SW 1271 (cell line): ENCODE measurements at places on chromosomes 5 and 9.

GRCh38 chr5:80076131-80077050 is 41.2 kb downstream of the THBS4 start:
- DNase-seq = no peak

- DNase-seq = no peak
Measured at GRCh38 chr9:122314165-122314564, 49.5 kb downstream of the MRRF start.

DNA sequence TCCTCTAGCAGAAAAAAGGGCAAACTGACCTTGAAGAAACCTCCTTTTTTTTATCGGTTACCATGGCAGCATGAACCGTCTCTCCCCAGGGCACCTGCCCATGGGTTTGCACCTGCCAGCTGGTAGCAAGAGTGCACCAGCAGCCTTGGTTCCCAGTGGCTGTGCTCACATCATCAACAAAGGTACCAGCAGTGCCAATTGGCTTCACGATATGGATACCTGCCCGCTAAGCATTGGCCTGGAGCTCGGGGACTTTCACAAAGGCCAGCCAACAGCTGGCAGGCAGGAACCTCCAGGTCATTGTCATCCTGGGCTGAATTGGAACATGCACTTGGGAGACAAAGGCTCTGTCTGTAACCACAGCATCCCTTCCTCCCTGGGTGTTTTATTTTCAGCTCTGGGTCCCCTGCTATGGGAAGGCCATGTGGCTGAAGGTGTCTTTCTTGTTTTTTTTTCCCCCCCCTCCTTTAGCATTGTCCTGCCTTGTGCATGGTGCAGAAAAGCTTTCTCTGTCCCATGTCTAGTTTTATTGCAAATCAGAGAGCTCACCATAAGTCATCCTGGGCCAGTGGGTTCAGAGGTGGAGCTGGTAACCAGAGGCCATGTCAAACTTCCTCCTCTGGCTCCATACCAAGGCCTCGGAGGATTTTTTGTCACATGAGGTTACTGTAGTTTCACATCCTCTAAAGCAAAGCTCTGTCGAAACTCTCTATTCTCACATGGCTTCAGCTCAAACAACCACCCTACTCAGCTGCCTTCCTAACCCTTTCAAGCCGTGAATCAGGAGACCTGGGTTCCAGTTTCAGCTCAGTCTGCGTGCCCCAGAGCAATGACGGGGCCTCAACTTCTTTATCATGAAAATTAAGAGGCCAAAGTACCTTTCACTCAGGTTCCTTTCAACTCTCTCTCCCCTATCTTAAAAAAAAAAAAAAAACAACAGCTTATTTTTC is 145.5 kb upstream of the MAP3K1 start:
- DNase-seq = no peak

DNA sequence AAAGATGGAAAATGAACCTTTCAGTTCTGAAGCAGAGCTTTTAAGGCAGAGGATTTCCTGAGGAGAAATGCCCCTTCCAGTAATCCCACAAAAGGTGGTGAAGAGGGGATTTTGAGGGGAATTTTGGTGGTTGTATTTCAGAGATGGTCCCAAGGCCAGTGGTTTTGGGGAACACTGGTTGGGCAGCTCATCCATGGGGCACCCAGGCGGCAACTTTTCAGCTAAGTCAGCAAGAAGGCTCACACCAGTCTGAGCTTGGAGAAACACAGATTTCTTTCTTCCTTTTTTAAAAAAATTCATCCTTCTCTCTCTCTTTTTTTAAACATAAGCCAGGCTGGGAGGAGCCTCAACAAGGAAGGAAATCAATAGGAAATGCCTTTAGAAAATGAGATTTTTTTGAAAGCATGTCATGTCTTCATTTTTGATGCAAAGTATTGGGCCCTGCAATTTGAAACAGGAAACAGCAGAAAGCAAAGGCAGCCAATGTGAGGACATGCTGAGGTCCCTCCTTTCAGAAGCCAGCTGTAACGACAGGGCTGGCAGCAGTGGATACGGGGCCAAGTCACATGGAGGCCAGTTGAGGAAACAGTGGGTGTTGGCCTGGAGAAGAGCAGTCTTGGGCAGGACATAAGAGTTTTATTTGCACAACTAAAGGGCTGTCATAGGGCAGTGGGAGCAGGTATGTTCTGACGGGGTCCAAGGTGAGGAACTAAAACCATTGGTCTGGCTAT is 155.3 kb upstream of the KLF4 start:
- DNase-seq = no peak

- no peak for DNase-seq
Measured at GRCh38 chr5:161314033-161314432, 232.5 kb downstream of the GABRB2 start.

GRCh38 chr9:114503522-114504340 is 1.5 kb downstream of the WHRN start:
- no peak for DNase-seq

DNA sequence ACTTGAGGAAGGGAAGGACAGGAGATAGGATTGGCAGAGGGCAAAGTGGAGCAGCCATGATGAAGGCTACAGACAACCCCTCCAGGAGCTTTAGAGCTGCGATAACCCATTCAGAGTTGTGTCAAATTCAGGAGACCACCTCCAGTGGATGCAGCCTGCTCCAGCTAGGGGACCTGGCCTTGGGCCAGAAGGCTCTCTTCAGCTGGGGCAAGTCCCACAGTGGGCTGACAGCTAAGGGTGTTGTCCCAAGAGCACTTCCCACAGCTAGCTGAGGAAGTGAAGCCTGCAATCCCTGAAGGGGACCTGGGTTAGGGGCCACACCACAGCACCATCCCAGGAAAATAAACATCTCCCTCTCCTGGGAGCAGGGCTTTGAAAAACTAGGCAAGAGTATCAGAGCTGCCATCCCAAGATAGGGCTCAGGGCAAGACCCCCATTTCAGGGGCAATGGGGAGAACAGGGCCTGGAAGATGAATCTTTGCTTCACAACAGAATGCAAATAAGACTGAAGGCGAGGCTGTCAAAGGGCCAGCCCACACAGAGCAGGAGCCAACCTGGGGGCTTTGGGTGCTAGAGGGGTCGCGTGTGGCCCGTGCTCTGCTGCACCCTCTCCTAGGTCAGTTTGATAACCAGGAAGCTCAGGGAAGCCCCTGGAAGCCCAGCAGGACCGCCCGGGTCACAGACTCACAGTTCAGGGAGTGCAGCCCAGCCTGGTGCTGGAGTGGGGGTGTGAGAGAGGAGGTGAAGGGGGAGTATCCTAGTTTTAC is 19.3 kb upstream of the DAPK1 start:
- DNase-seq = no peak

DNA sequence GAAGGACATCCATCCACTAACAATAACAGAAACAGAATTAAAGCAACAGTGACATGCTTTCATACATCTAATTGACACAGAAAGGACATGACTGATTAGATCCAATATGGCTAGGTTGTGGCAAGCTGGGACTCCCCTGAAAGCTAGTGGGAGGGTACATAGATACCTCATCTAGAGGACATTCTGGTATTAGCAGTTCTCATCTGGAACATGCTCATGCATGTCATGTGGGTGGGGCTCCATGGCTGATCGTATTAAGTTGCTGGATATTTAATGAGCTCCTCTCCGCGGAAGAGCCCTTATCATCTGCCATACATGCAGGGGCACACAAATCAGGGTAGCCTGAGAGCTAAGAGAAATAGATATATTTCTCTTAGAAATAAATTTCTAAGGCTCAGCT is 358.9 kb downstream of the ICE1 start:
- DNase-seq = no peak

DNA sequence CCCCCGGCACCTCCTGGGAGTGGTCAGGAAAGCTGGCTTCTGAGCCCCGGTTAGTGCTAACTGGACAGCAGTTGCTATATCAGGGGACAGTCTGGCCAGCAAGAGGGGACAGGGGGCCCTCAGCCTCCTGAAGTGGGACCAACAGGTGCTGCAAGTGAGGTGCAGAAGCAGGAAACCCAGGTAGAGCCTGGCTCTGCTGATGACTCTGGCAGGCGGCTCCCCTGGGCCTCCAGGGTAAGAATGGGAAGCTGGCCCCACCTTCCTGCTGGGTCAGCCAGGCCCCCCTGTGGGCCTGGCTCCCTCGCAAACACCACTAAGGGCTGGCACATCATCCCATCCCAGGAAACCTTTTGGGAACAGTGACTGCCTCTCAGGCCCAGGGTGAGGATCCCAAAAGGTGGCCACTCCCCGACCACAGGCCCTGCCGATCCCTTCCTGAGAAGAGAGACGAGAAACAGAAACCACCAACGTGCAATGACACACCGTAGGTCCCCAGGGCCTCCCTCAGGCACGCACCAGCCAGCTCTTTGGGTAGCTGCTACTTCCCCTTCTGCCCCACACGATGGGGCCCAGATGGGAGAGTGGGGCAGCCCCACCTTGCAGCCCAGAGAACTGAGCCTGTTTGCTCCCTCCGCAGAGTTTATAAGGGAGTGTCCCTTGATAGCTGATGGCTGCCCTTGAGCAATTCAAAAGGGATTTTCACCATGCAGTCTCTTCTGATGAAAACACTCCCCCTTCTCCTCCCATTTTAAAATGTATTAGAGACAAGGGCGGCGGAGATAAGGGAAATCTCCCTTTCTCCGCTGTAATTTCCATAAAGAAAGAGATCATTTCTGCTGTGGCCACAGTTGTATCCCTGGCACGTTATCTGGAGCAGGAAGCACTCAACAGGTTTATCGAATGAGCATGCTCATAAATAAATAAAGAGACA is 76.8 kb downstream of the STK10 start:
- no peak for DNase-seq

GRCh38 chr9:95494022-95494415 is 22.8 kb downstream of the PTCH1 start:
- no peak for DNase-seq

- no peak for DNase-seq
Measured at GRCh38 chr5:6829150-6829784, 116.0 kb downstream of the TENT4A start.

DNA sequence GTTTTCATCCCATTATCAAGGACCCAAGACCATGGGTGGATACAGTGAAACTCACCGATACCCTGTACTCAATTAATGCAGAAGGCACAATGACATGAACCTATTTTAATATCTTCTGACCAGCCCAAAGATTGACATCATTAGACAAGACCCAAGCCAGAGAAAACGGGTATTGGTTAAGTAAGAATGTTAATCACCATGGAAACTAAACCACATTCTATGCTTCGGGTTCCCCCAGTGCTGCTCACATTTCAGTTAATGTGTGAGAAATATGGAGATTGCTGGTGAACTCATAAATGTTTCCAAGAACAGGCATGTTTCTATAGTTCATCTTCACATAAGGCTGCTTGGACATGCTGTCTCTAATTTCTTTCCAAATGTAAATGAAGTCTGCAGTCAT is 77.0 kb downstream of the IRX2 start:
- no peak for DNase-seq

GRCh38 chr5:140555747-140556312 is 1.4 kb downstream of the SRA1 start:
- DNase-seq = no peak

DNA sequence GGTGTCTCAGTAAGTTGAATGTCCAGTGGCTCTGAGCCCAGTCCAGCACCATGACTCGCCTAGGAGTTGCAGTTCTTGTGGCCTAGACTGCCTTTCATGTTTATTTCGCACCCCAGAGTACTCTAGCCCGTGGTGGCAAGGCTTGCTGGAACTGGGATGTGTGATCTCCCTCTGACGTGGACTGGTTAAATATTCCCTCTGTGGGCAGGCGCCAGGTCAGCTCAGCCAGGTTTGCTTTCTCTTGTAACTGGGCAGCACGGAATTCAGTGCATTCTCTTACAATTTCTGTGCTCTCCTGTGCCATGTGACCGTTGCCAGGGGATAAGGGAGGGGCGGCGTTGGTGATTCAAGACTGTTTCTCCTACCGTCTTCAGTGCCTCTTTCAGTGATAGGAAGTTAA is 270.8 kb downstream of the KDM4C start:
- no peak for DNase-seq

- DNase-seq = no peak
Measured at GRCh38 chr9:101562966-101563365, 29.3 kb downstream of the RNF20 start.

GRCh38 chr5:137075163-137075970 is 423.8 kb downstream of the SPOCK1 start:
- DNase-seq = peak; percentile 76

- DNase-seq = no peak
Measured at GRCh38 chr9:113542006-113542405, 78.5 kb downstream of the RGS3 start.

DNA sequence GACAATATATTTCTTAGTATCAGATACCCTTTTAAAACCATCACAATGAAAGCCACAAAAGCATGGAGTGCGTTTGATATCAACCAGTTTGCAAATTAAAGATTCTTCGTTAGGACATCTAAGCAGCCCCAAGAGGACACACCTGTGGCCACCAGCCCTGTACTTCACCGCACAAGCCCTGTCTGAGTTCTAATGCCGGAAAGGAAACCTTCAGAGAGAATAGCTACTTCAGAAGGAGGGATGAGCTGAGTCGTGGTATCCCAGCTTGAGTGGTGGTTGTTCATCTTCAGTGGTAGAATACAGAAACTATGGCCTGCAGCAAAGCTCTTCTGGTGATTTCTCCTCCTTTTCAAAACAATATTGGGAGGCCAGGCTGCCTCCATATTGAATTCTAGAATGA is 319.6 kb downstream of the FBXL7 start:
- no peak for DNase-seq

DNA sequence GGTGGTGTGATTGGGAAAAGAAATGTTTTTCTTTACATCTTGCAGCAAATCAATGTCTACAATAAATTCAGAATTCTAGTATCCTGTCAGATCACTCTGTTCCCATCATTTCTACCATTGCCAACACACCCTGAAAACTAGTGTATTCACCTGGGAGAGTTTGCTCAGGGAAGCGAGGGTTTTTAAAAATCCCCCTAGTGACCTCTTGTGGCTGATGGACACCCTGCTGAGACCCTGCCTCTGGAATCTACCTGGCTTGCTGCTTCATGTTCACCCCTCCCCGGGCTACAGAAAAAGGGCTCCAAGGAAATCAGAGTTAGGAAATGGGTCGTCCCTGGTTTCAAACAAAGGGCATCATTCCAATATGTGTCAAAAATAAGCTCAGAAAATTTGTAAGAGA is 21.4 kb upstream of the ALDOB start:
- DNase-seq = no peak

- DNase-seq = peak; percentile 61
Measured at GRCh38 chr5:41794471-41794870, 75.8 kb downstream of the OXCT1 start.

GRCh38 chr5:78591972-78592700 is 56.4 kb downstream of the LHFPL2 start:
- no peak for DNase-seq

DNA sequence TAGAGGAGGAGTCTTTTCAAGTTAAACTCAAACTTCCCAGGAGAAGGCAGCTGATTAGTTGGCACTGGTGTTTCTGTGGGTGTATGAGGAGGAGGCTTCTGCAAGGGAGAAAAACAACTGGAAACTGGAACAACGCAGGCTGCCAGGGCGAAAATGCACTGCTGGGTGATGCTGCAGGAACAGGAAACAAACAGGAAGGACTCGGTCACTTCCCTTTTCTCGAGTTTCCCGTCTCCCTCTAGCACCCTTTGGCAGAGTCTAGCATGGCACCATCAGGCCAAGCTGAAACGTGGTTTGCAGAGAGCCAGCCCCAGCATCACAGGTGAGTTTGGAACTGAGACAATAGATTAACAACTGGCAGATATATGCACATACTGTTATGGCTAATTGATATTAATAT is 77.5 kb upstream of the CAST start:
- DNase-seq = no peak

- no peak for DNase-seq
Measured at GRCh38 chr5:137365126-137365865, 133.8 kb downstream of the SPOCK1 start.
